RCC 7860 (cell line): ENCODE measurements at places on chromosomes 7 and 10.

GRCh38 chr10:78914060-78914378 is 154.7 kb upstream of the ZMIZ1 start:
- DNase-seq: no peak

- no peak for DNase-seq
Observed at GRCh38 chr10:35726846-35727245, 84.8 kb upstream of the FZD8 start.

DNA sequence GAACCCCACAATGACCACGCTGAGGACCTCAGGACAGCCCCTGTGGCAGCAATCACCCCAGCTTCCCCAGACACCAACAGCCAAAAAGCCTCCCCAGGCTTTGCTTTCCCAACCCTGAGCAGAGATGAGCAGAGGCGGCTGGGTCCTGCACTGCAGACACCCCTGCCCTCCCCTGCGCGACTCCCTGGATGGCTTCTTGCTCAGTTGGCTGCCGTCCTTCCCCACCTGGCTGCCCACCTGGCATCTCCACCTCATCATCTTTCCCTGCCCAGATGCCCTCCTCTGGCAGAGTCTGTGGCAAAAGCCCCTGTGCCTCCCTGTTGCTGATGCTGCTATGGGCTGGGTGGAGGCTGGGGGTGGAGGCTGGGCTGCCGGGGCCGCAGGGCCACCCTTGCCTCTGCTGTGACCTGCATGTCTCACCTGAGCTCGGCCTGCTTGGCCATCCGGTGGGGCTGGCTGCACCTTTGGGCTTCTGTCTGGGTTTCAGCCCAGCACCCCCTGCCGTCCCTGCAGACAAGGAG is 567.7 kb downstream of the TCERG1L start:
- DNase-seq: no peak

GRCh38 chr7:44380189-44380830 is 54.9 kb upstream of the CAMK2B start:
- no peak for DNase-seq

GRCh38 chr7:30778255-30779025 is 7.2 kb downstream of the MINDY4 start:
- no peak for DNase-seq

DNA sequence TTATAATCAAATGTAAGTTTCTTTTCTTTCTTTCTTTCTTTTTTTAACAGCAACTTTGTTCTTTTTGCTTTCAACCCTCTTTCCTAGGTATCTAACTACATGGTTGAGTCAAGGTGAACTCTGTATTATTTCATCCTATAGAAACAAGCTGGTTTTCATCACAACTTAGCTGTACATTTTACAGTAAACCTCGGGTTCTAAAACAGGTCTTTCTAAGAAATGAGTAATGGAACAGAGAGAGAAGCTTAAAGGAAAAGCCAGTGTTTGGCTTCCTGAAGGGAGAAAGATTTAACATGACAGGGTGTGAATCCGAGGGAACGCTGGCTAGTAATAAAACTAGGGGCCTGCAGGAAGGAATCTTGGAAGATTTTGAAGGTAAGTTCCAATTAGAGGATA is 143.4 kb upstream of the ITGB1 start:
- no peak for DNase-seq

DNA sequence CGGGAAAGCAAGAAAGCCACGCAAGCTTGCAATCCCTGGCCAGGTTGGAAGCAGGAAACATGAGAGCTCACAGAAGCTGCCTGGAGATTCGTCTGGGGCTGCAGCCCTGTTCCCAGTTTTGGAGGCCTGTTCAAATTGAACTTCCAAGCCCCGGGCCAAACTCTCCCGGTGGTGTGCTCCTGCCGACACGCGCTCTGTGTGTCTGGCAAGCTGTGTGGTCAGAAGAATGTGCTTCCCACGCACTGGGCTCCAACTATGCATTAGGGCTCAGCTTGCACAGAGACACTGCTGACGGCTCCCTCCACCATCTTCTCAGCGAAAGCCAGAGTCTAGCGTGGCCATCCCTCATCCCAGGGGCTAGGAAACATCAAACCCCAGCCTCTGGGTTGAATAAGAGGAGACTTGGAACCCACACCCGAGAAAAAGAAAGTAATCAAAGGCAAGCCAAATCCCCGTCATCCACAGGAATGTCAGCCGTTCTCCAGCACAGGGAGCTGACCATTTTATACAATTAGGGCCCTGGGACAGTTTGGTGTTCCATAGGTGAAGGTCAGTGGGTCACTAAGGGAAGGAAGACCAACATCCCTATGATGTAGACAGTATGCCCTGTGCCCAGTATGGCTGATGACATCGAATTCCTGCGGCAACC is 107.2 kb downstream of the FGFR2 start:
- no peak for DNase-seq

DNA sequence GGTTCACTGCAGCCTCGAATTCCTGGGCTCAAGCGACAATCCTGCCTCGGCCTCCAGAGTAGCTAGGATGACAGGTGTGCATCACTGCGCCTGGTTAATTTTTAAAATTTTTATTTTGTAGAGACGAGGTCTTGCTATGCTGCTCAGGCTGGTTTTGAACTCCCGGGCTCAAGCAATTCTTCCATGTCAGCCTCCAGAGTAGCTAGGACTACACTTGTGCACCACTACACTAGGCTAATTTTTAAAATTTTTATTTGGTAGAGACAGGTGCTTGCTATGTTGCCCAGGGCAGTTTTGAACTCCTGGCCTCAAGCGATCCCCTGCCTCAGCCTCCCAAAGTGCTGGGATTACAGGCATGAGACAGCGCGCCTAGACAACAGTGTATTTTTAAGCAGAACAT is 120.5 kb downstream of the SVIL start:
- no peak for DNase-seq
